ENCODE measurements at places on chromosomes 7 and 10.

- DNase-seq: no peak
Observed at GRCh38 chr10:116431598-116431997, 4.0 kb downstream of the PNLIPRP3 start.

DNA sequence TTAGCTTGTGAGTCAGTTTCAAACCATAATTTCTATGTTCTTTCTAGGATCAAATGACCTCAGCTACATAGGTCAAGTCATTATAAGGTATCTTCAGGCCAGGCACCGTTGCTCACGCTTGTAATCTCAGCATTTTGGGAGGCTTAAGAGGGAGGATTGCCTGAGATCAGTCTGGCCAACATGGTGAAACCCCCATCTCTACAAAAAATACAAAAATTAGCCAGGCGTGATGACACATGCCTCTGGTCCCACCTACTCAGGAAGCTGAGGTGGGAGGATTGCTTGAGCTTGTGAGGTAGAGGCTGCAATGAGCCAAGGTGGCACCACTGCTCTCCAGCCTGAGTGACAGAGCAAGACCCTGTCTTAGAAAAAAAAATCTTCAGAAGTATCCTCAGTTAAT lies 362.3 kb downstream of the GATA3 start:
- DNase-seq: no peak

DNA sequence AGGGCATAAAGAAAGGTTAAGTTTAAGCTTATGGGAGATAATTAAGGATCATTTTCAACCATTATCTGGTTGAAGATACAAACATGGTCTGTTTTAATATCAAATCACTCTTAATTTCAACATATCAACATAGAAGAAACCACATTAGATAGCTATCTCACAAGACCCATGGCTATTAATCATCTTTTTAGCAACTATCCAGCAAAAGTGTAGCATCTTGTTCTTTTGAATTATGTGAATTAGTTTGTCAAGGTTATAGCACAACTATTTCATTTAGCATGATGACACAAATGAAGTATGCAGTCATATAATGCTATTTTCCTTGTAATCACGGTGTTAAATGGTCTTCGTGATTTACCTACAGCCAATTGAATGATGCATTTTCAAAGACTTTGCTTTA lies 58.9 kb upstream of the PPP1R9A start:
- DNase-seq: no peak

GRCh38 chr10:64209561-64209960 lies 688.4 kb downstream of the REEP3 start:
- no peak for DNase-seq

DNA sequence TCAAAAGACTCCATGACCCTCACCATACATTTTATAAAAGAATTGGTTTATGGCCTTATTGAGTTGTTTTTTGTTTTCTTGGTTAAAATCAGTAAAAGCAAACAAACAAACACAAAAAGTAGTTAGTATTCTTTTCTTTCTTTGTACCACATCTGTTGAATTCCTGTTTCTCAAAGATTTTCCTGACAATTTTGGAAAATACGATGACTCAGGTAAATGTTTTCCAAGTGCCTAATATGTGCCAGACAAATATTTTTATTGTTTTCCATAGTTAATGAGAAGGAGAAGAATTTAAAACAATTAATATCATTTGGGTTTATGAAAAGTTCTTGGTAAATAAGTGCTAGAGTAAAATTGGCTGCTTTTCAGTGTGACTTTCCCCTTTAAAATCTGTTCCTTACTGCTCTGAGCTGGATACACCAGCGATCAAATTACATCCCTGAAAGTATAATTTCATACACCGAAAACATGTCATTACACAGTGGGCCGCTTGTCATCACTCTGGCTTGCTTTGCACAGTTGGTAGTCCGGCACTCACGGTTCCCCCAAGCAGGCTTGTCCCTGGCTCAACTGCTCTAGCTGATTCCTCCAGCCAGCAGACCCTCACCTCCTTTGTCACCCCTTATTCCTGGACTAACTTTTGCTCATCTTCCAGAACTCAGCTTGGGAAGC lies 80.5 kb downstream of the TBXAS1 start:
- DNase-seq: no peak

- DNase-seq: no peak
Observed at GRCh38 chr7:110938165-110938564, 152.8 kb upstream of the LRRN3 start.

DNA sequence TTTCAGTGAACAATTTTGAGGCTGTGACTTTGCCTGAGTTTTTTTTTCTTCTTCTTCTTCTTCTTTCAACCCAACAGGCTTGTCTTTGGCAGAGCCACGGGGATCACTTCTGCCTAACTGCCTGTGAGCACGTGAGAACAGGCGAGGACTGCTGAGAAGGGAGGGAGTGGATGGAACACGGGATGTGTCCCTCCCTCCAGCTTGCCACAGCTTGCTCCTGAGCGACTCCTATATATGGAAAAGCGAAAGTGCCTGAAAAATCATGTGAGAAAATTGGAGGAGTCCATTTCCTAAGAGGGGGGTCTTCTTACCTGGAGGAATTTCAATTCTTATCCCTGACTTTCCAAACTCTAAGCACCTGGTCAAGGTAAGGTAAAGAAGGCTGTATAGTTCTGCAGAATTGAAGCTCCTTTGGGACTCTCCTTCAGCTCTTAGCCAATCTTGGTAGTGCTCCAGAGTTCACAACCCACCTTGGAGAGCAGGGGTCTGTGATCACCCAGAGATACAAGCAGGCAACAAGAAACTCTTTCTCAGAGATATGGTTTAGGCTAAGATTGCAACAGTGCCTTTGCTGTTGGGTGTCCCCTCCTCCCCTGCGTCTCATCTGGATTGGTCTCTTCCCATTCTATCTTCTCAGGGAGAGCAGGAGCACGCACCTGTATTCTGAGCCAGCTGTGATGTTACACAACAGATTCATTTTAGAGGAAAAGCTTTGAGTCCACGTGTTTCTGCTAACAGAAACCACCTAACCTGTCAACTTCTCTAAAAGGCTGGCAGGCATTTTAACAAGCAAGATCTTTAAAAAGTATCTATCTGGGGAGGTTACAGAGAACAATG lies at the start of gene MAT1A:
Gene MAT1A, minus strand, starts transcription at position 208 of the 837 bp plus-strand sequence. CDS start 235 bp downstream, outside the sequence.
- no peak for DNase-seq

GRCh38 chr10:72323771-72324191 lies 30.9 kb downstream of the DNAJB12 start:
- DNase-seq: no peak

DNA sequence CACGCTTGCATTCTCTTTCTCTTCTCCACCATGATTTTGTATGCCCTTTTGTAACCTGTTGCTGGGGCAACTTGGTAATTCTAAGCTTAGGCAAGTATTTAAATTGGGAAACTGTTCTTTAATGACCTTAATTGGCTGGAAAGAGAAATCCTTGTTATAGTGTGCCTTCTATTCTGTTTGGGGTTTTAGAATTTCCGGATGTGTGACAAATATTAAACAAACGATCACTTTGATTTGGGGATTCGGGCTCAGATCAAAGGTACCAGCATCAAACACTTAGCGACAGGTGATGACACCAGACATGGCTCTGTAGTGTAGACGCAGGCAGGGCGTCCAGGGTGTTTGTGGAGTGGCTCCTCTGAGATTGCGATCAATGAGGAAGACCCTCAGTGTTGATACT lies 55.0 kb downstream of the RAB11FIP2 start:
- DNase-seq: no peak

- no peak for DNase-seq
Observed at GRCh38 chr10:15642095-15642494, 77.6 kb downstream of the ITGA8 start.

DNA sequence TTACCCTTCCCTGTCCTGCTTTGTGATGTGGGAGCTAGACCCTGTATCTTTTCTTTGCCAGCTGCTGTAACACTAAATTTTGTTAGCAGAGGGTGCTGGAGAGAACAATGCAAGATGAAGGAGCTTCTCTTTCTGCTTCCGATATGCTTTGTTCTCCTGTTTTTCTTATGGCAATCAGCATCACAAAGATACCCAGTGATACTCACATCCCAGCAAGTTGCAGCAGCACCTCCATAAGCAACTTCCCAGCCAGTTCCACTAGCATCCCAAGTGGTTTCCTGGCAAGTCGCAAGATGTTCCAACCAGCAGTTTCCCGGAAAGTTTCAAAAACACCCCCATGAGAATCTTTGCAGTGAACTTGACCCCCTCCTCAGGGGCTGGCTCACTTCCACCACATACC lies 148.6 kb downstream of the IMMP2L start:
- no peak for DNase-seq
